Dorsolateral prefrontal cortex (tissue), 122 donors: ENCODE measurements at places on chromosomes 5 and 9.

GRCh38 chr5:56154732-56155484 is 78.2 kb downstream of the ANKRD55 start:
- no peak for DNase-seq

- DNase-seq = no peak
These were observed 17.8 kb downstream of the ENTREP1 start for GRCh38 chr9:69342769-69343168.

GRCh38 chr9:137697832-137698231 is 79.0 kb downstream of the EHMT1 start:
- no peak for DNase-seq

DNA sequence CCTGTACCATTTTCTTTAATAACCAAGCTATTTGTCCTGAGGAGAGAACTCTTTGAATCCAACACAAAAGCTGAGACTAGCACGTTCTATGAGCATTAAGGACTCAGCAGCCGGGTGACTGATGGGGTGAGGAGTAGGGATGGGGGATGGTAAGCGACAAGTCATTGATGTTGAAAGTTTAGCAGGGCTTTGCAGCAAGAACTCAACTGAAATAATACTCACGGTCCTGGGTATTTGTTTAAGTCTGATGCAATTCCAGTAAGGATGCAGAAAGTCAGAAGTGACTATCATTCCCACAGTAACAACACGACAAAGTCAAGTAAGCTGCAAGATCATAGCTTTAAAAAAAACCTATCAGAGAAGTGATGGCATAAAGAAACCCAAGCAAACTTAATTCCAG is 131.1 kb downstream of the ACTL7B start:
- no peak for DNase-seq

DNA sequence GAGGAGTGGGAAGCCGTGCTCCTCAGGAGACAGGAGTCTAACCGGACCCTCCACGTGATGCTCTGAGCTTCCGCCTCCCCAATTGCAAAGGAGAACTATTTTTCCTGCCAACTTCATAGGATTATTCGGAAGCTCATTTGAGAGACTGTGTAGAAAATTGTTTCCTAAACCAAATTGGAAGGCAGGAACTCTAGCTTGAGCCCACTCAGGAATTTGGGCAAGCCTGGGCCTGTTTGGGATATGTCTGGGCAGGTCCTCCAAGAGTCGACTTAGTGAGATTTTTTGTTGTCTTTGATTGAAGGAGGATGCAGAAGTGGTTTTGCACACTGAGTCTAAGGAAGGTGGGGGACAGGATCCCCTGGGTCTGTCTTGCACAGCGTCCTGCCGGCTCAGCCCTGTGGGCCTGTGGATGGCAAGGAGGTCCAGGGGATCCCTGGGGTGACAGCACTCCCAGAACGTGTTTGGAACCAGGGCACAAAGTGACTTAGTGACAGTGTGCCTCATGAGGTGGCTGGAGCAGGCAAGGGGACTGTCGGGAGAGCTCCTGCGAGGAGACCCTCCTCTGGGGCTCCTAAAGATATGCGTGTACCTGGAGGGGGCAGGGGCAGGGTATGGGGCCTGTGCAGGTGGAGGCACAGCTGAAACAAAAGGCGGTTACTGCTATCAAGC is 283.3 kb downstream of the NSG2 start:
- DNase-seq = no peak

- no peak for DNase-seq
These were observed 80.2 kb downstream of the NSUN2 start for GRCh38 chr5:6552612-6553011.

- DNase-seq = no peak
These were observed 506.9 kb downstream of the TLE1 start for GRCh38 chr9:81182431-81182830.

DNA sequence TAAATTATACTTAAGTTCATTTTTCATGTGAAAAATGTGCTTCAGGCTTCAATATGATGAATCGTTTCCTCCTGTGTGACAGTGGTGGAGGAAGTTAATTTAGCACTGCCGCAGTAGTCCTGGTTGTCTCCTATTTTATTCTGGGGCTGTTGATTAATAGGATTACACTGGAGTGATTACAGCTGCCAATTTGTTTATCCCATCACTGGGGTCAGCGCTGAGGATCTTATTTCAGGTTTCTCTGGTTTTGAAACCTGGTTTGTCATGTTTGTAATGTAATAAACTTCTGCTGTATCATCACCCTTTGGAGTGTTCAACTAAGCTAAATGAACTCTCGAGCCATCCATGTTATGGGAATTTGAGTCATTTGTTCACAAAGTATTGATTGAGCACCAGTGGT is 241.7 kb upstream of the KCNN2 start:
- DNase-seq = no peak

GRCh38 chr9:97109194-97109811 is 70.4 kb upstream of the CTSV start:
- no peak for DNase-seq

GRCh38 chr5:85428426-85428934 is 1043.8 kb upstream of the EDIL3 start:
- no peak for DNase-seq

- no peak for DNase-seq
These were observed 271.3 kb upstream of the DMAC1 start for GRCh38 chr9:8070779-8071444.

DNA sequence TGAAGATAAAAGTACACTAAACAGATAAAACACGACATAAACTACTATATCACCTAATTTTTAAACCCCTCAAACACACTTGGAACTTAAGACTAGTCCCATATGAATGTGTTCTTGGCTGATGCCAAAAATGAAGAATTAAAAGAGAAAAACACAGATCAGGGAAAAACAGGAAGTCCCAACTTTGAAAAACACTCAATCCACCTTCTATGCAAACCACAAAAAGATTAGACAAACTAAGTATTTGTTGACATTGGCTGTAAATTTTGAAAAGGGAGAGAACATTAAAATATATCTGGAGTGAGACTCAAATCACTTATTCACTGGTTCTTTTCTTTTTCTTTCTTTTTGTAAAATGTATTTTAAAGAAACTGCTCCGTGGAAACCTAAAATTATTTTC is 81.4 kb downstream of the ANKH start:
- no peak for DNase-seq

DNA sequence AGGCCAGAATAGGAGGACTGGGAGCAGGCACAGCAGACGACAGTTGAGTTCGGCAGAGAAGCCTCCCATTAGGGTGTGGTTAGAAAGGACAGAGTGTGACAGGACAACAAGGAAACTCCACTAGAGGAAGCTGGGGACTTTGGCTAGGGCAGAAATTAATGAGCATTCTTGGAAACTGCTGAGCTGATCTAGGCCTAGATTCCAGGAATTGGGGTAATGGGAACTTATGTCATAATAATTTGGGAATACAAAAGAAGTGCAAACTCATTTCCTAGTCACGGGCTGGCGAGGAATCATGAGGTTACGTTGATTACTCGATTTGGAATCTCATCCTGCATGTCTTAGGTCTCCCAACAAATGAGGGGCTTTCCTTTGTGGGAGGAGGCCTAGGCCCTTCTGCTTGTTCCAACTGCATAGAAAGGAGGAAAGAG is 144.6 kb upstream of the RPS23 start:
- DNase-seq = no peak

GRCh38 chr5:22780756-22781155 is 72.4 kb downstream of the CDH12 start:
- no peak for DNase-seq

- no peak for DNase-seq
These were observed 291.8 kb downstream of the AOPEP start for GRCh38 chr9:95018099-95018936.

DNA sequence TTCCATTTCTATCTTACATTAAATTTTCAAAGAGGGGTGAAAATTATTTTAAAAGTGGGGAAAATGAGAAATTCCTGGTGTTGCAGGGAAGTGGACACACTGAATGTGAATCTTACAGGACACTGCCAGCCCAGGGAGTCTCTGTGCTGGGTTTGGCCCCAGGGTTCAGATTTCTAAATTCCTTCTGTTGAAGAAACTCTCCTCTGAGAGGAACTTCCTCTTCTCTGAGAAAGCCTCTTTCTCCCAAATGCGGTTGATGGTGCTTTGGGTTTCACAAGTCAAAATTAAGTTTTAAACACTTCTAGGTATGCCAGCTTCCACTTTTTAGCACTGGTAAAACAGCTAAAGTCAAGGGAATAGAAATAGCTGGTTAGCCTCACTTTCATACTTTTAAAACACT is 317.9 kb upstream of the ITGA1 start:
- no peak for DNase-seq

DNA sequence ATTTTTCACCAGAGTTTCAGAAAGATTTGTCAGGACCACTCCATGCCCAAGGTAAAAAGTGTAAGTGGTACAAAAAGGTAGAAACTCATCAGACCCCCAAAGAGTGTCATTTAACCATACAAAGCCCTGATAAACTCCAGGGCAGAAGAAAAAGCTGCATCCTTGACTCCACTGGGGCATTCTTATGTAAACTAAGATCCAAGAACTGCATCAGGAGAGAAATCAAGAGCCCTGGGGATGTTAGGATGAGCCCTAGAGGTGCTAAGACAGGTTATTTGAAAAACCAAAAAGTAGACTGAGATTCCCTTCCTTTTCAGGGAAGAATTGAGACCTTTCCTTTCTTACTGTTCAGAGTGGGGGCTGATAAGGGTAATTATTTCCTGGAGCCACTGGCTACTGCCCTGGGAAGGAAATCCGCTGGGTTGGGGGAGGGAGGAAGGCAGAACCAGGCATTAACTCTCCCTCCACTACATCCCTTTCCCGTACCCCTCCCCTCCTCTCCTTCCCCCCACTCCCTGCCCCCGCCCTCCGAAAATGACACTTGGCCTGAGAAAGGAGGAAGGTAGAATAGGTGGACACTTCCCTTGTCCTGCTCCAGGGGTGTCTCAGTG is 54.7 kb downstream of the FXN start:
- no peak for DNase-seq

DNA sequence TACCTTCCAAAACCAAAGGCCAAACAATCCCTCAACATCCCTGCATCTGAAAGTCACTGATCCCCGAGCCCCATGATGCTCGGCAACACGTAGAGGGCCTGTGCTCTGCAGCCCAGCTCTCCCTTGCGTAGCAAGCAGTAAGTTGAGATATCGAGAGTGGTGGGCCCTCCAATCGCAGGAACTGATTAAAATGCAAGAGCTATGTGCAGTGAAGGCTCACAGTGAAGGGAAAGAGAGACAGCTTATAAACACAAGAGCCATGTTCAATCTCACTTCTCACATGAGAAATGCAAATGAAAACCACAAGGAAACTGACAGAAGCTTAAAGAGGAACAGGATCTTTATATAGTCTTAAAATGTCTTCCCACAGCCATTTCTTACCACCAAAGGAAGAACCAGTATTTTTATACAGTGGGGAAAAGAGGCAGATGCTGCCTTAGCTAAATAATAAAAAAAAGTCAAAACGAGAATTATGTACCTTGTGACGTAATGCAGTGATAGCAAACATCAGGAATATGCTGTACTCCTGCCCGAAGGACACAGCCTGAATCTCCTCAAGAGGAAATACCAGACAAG is 24.6 kb downstream of the TTF1 start:
- DNase-seq = no peak

- no peak for DNase-seq
These were observed 18.7 kb upstream of the LECT2 start for GRCh38 chr5:135973323-135974020.

GRCh38 chr5:179415291-179416060 is 70.2 kb upstream of the ADAMTS2 start:
- no peak for DNase-seq

- DNase-seq = no peak
These were observed 12.8 kb upstream of the TLR4 start for GRCh38 chr9:117691367-117691766.

DNA sequence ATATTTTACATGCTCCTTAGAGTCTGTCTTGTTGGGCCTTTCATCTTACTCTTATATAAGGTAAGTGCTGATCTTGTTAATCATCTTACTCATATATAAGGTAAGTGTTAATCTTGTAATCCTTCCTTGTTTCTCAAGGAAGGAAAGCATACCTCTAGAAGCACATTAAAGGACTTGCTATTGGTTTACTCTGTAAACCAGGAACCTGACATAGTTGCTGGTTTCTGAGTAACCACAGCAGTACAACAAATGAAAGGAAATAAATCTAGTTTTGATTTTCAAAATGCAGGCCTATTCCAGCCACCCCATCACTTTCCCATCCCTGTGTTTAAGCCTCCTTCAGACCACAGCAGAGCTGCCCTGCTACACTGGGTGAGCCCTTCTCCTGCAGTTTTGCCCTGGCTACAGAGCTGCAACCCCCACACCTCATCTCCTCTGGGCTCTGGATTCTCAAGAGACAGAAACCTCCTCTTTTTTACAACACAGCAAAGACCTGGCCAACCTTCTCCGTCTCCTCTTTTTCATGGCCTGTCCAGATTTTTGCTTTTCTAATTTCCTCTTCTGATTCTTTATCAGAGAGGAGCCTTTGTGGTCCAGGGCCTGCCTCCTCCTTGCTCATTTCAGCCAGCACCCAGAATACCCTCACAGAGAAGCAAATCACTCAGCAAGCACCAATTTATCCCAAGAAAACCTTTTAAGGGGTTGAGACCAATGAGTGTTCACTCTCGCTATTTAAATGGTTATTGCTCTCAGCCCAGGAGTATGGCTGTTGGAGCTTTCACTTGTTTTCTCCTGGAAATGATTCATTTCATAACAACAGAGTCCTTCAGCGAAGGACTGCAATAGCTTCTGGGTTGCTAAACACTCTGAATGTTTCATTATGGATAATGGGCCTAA is 103.2 kb downstream of the FSTL4 start:
- no peak for DNase-seq

- no peak for DNase-seq
These were observed 108.7 kb downstream of the SNCAIP start for GRCh38 chr5:122420537-122421236.

GRCh38 chr5:138331449-138332368 is at the start of gene CDC25C:
Gene CDC25C, minus strand, starts transcription at chr5:138331804. Its CDS starts 624 bp downstream, at chr5:138331180.
- peak; percentile 98 for DNase-seq

DNA sequence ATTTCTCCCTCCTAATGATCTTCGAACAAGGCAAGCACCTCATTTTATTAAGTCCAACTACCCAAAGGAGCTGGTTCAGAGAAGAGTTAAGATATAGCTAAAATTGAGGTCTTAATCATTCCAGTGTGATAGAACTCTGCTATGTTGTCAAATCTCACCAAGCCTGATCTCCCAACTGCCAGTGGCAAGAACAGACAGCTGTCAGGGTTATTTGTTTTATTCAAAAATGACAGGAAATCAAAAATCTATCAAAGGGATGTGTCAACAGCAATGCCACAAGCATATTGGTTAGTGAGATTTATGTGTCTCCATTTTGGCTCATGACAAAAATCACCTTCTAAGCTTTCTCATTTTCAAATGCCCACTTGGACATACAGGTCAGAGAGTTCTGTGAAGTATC is 74.5 kb downstream of the PRELID2 start:
- DNase-seq = no peak

DNA sequence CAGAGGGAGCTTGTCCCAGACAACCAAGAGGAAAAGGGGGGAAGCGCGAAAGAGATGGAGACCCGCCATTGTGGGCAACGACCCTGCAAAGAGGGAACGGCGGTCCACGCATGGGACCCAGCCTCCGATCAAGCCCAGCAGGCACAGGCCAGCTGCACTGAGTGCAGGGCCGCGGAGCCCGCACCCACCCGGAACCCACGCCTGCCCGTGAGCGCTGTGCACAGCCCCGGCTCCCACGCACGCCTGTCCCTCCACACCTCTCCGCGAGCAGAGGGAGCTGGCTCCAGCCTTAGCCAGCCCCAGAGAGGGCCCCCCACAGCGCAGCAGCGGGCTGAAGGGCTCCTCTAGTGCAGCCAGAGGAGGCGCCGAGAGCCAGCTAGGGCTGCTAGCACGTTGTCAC is 416.5 kb downstream of the DMRTA1 start:
- DNase-seq = no peak

GRCh38 chr5:140037012-140037411 is 6.1 kb downstream of the NRG2 start:
- no peak for DNase-seq

GRCh38 chr5:40428126-40428525 is 251.6 kb upstream of the PTGER4 start:
- no peak for DNase-seq
